ENCODE measurements at places on chromosomes 7 and 10.

DNA sequence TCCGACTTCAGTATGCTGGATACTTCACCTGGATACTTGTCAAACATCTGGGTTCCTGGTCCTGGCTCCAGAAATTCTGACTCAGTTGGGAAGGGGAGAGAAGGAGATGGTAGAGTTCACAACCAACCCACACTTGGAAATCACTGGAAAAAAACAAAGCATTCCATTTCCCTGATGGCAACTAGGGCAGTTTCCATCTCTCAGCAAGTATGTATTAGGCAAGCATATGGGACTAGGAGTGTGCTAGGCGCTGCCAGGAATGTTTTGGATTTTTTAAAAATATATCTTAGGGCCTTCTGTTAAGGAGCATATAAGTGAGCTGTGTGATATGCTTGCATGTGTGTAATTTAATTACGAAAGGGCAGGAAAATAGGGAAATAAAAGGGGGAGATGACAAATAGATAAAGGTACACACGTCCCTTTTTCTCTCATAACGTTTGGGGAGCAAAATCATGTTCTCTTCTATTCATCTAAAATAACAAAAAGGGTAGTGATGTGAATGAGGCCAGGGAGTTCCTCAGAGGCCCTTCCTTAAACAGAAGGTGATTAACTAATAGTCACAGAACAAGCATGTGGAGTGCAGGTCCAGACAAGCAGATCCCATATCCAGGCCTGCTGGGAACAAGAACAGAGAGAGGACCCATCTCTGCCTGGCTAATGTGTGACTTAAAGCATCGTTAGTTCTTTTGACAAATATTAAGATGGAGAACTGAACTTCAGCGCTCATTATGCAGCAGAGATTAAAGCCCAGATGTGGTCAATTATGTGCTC, 64.5 kb upstream of the NFE2L3 start:
- DNase-seq: no peak

DNA sequence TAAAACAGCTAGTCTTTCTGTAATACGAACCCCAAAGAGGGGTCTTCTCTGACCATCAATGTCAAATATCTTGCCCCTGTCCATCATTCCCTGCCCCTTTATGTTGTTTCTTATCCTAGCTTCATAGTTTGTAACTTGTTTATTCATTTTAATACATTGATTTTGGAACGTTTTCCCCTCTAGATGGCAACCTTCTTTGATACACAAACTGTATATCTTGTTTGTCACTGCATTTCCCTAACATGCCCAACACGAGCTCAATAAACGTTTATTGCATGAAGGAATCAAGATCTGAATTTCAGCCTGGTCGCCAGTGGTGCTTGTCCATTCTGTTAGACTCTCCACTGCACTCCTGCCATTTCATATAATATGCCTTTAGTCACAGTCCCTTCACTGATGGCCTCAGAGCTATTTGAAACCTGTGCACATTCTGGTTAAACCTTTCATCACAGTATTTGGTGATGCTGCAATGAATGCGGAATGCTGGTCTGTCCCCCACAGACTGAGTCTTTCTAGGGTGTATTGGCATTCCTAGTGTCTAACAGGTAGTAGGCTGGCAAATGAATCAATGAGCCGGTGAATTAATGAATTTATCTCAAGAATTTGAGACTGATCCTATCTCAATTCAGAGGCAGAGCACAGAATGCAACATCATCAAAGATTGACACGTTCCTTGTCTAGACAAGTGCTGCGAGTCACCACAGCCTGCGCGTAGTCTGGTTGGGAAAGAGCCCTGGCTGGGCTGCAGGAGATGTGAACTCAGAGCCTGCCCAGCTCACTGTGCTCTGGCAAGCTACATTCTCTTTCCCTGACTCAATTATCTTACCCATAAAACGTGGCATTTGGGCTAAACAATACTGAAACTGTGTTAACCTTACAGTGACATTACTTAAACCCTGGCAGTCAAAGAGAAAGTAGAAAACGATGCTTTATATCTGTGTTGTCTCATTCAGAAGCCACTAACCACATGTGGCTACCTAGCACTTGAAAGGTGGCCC, 55.2 kb upstream of the FRMD4A start:
- no peak for DNase-seq

GRCh38 chr7:25982684-25983083, 169.3 kb upstream of the NFE2L3 start:
- no peak for DNase-seq

- no peak for DNase-seq
These were observed 3.5 kb upstream of the KCP start for GRCh38 chr7:128913870-128914565.

- DNase-seq: no peak
These were observed 54.5 kb upstream of the CXCL12 start for GRCh38 chr10:44439239-44439957.

GRCh38 chr10:112094984-112095383, 88.6 kb downstream of the GPAM start:
- DNase-seq: no peak

GRCh38 chr7:138705167-138705566, 4.0 kb upstream of the SVOPL start:
- DNase-seq: no peak

DNA sequence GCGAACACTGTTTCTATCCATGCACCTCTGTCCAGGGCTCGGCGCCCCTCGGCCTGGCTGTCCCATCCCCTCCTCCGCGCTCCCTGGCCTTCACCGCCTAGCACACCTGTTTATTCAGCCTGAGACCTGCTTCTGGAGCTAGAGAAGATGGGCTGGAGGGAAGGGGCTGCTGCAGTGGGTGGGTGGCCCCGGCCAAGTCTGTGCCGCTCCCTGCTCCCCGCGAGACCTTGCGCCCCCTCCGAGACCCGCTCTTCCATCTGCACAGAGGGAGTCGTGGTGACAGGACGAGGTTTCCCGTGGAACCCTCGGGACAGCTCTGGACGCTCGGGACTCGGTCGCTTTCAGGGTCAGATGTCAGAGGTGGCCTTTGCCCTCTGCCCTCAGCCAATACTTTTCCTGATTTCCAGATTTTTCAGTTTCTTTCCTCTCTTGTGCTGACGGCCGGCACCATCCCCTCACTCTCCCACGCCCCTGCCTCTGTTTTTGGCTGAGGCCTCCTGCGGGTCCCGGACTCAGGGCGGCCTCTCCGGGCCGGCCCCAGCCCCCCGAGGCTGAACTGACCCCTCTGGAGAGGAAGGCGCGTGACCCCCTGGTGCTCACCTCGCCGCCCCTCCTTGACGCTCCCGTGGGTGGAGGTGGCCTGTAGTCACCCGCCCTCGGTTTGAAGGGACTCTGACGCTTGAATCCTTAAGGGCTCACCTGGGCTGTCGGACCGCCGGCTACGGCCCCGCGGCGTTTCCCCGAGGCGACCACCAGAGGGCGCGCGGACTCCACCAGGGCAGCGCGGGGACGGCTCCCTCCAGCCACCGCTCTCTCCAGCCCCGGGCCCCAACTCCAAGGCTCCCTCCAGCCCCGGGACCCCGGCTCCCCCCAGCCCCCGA, 15.6 kb downstream of the SHH start:
- DNase-seq: peak; percentile 35

- DNase-seq: no peak
These were observed 680.9 kb upstream of the LRRTM3 start for GRCh38 chr10:66244953-66245352.

DNA sequence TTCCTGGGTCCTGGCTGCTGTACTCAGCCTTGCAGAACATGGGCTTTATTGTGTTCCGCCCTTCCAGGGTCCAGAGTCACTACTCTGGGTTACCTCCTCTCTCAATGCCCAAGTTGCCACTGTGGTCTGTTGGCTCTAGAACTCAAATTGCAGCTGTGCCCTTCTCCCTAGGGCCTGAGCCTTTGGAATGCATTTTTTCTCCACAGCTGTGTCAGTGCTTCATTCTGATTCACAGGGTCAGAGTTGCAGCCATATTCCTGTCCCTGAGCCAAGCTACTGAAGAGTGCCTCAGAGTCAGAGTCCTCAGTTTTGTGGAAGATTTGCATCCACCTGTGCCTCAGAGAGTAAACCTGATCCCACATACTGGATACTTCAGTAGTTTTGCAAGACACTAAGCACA, 167.5 kb downstream of the ITGB1 start:
- DNase-seq: no peak

DNA sequence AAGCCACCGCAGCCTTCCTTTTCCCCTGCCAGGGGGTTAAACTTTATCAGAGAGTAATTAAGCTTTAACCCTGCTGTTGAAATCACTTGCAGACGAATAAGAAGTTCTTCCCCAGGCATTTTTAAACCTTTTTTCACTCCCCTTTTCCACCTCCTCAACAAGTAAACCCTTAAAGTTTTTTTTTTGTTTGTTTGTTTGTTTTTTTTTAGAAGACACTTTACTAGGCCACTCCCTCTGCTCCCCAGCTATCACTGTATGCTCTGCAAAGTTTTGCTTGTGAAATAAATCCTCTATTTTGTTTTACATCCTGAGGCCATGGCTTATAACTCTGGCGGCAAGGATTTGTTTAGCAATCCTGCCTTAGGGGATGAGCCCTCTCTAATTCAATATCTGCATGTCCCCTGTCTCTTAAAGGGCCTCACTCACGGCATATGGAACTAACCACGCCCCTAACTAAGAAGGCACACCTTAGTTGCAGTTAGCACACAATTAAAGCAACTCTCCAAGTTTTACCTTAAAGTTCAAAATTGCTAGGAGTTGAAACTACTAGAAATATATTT, 1354.7 kb upstream of the LRRTM3 start:
- DNase-seq: no peak

DNA sequence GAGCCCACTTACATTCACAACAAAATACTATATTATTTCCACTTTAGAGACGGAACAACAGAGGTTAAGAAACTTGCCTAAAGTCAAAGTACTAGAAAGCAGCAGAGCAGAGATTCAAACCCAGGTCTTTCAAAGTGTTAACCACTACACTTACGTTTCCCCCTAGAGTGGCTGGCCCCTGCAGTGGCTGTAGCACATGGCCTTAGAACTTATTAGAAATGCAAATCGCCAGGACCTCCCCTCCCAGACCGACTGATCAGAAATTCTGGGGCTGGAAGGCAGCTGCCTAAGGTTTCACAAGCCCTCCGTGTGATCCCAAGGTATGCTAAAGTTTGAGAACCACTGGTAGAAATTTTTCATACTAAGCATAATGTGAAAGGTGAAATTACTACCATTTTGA, 8.1 kb downstream of the MPP7 start:
- DNase-seq: no peak

- DNase-seq: no peak
These were observed 36.8 kb downstream of the LMOD2 start for GRCh38 chr7:123692471-123692877.

GRCh38 chr10:81961451-81962184, 86.6 kb downstream of the NRG3 start:
- no peak for DNase-seq

GRCh38 chr7:93914581-93915066, 6.9 kb upstream of the GNG11 start:
- DNase-seq: no peak

GRCh38 chr10:132301371-132302330, 6.1 kb downstream of the STK32C start:
- no peak for DNase-seq

DNA sequence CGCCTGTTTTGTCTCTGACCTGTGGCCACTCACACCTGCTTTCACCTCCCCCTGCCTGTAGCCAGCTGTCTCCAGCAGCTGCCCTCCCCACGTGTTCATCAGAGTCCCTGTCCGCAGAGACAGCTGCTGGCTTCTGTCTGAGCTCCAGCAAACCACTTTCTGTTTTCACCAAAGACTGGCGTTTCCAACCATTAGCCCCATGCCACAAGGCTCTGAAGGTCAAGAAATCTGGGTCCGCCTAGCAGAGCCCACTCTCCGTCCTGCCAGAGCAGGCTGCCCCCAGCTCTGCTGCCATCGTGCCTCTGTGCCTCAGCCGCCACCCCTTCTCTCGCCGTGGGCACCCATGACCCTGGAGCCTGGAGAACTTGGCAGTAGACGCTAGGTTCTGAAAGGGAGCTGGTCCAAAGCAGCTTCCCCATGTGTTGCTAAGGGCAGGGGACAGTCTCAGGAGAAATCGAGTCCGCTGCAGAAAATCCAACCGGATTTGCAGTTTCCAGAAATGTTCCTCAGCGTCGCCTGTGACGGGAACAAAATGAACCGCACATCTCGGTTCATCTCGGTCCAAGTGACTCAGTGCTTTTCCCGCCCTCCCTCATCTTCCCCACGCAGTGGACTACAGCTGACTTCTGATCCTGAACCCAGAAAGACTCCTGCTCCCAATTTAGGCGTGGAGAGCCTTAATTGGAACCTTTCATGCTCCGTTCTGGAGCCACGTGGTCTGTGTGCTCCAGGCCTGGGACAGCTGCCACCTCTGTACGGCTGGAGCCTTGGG, 28.0 kb downstream of the TMEM120A start:
- no peak for DNase-seq

- DNase-seq: no peak
These were observed 94.5 kb downstream of the MAD1L1 start for GRCh38 chr7:2138146-2138765.

GRCh38 chr10:11679946-11680345, 62.2 kb upstream of the ECHDC3 start:
- DNase-seq: no peak

GRCh38 chr10:92816091-92816531, 32.2 kb upstream of the EXOC6 start:
- no peak for DNase-seq

GRCh38 chr7:156854654-156855053, 38.3 kb downstream of the LMBR1 start:
- no peak for DNase-seq

- DNase-seq: no peak
These were observed 28.3 kb downstream of the STMP1 start for GRCh38 chr7:135690566-135690965.

DNA sequence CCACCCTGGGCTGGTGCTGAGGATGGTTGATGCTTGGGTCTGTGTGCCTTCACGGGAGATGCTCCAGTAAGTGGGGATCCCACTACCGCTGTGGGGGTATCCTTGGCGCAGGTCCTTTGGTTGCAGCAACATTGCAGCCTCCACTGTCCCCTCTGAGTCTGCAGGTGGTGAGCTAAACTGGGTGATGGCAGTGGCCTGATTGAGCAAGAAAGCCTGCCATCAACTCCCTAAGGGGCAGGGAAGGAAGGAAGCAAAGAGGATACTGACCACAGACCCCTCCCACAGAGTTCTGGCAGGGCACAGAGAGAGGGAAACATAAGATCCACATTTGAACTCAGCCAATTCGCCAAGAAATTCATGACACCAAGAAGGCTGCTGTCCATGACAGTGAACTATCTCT, 43.2 kb downstream of the MYO1G start:
- no peak for DNase-seq

DNA sequence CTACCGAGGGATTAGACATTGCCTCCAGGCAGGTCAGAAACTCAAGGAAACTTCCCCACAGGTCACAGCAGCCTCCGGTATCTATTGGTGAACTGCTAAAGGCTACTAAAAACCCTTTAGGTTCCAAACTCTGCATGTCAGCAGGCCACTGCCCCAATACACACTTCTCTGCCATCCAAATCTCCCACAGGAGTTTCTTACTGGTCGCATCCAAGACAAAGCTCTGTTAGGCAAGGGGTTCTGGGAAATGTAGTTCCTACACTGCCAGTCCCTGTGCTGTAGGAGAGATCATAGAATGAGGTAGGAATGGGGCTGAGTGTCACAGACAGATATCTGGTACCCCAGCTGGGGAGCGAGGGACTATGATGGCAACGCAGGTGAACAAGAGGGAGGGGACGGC, 757.0 kb upstream of the C7orf33 start:
- DNase-seq: no peak

- DNase-seq: peak; percentile 37
These were observed 623 bp downstream of the TYSND1 start for GRCh38 chr10:70145666-70146488.

- DNase-seq: no peak
These were observed 14.2 kb downstream of the KPNA7 start for GRCh38 chr7:99193527-99194220.
